ENCODE measurements at places on chromosomes 7 and 10.

DNA sequence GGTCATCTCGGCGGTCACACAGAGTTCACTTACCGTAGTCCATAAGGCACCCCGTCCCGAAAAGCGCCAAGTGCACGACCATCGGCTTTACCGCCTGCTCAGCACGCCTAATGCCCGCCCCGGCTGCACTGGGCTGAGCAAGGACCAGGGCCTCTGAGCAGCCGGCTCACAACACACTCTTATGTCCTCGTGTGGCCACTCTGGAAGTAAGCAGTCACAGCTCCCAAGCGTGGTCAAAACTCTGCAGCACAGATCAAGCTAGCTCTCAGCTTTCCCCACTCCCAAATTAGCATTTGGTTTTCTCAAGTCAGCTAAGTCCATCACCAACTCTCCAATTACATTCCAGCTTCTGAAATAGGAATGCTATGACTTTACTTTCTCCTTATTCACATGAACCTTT is 57.7 kb downstream of the MAD1L1 start:
- DNase-seq = no peak

DNA sequence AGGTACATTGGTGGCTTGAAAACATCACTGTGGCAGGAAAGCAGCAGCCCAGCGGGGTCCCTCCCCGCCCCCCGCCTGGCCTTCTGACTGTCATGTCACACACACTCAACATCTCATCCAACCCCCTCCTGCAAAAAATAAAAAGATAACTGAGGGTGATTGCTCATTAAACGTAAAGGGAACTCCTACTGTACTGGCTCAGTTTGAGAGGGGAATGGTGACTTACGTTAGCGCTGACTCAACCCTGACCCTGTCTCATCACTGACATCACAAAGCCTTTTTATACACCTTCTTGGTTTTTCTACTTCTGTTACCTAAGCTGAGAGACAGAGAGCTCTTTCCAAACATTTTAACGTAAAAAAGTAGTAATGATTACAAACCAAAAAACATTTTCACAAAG is 48.8 kb downstream of the ADARB2 start:
- no peak for DNase-seq

GRCh38 chr10:62096256-62096933 is 172.2 kb downstream of the RTKN2 start:
- DNase-seq = no peak

- DNase-seq = no peak
Measured at GRCh38 chr10:1594372-1595241, 142.7 kb downstream of the ADARB2 start.

- no peak for DNase-seq
Measured at GRCh38 chr10:15518250-15518649, 147.2 kb upstream of the FAM171A1 start.

DNA sequence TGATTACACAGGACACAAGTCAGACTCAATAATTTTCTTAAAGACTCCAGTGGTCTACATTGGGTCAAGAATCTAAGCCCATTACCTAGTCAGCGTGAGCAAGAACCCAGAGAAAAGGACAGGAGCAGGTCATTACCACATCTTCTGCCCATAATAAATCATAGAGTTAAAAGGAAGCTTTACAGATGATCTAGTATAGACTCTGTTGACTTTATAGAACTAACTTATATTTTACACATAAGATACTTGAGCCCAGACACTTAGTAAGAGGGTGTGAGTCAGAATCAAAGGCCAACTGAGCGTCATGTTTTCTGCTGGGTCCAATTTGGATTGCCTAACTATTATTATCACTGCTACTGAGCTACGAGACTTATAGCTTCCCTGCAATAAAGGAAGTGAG is 206.1 kb upstream of the NPSR1 start:
- DNase-seq = no peak

GRCh38 chr10:79229071-79229541 is 118.2 kb upstream of the PPIF start:
- no peak for DNase-seq

- DNase-seq = no peak
Measured at GRCh38 chr10:130189608-130190054, 53.4 kb downstream of the GLRX3 start.
